ENCODE measurements at places on chromosomes 7 and 10.
A peak's percentile ranks its signal among the peaks of the same experiment; 100 is the strongest.

DNA sequence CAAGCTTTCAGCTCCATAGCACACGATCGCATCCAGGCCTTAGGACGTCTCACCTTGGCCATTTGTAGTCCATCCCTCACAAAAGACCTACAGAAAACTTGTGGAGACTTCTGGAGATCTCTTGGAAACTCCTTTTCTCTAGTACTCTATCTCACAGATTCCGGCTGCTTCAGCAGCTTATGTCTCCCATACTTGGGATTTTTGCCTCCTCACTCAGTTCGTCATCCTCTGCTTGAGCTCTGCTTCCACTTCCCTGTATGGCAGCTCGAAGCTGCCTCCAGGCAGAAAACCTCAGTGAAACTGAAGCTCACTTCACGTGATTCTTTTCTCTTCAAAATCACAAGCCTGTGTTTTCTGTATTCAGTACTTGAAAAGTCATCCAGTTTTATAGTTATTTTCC lies 178.7 kb upstream of the GDF10 start:
- no peak for DNase-seq

DNA sequence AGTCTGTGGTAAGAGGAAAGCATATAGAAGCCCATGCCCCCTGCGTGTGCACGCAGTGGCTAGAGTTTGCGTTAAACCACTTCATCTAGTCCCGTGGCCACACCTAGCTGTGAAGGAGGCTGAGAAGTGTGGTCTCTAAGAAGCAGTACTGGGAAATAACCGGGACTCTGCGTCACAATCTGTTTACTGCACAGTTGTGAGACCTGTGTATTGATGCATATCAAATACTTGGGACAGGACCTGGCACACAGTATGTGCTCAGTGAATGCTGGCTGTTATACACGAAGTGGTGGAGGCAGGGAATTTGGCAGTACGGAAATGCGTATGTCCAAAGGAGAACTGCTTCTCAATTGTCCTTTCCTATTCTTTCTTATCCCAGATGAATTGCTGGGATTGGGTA lies 149.5 kb downstream of the ARHGAP21 start:
- no peak for DNase-seq

DNA sequence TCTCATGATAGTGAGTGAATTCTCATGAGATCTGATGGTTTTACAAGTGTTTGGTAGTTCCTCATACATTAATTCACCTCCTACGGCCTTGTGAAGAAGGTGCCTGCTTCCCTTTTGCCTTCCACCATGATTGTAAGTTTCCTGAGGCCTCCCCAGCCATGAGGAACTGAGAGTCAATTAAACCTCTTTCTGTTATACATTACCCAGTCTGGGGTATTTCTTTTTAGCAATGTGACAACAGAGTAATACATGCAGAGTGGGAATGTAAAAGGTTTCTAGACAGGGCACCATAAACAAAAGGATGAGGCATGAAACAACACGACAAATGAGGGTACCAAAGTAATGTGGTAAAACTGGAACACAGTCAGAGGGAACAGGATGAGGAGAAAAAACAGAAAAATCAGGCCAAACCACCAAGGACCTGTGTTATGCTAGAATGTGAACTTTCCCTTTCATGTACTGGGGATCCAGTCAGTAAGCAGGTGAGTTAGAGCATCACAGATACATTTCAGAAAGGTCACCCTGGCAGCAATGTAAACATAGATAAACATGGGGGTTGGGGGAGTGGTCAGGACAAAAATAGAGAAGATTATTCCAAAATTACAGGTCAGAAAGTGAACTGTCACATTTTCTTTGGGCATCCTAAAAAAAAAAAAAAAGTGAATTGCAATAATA lies 31.9 kb downstream of the ANKRD26 start:
- no peak for DNase-seq

GRCh38 chr7:151726652-151727578 lies 150.0 kb downstream of the PRKAG2 start:
- no peak for DNase-seq

GRCh38 chr7:111513566-111513965 lies 48.7 kb downstream of the IMMP2L start:
- no peak for DNase-seq

DNA sequence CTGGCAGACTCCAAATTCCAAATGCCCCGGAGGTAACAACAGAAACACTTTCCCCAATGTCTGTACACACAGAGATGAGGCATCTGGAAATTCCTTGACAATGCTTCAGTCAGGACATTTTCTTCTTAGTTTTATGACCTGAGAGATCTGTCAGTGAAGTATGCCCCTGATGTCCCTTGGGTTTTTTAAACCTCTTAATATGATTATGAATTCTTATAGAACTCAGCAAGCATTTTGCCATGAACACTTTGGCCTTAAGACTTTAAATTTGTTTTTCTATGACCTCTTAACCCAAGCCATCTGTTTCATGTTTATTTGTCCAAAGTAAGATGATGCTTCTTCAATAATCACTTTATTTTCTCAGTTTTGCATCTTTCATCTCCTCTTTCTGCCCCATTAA lies 1206.2 kb downstream of the GATA3 start:
- no peak for DNase-seq

GRCh38 chr10:86182150-86182549 lies 184.4 kb downstream of the GRID1 start:
- no peak for DNase-seq

DNA sequence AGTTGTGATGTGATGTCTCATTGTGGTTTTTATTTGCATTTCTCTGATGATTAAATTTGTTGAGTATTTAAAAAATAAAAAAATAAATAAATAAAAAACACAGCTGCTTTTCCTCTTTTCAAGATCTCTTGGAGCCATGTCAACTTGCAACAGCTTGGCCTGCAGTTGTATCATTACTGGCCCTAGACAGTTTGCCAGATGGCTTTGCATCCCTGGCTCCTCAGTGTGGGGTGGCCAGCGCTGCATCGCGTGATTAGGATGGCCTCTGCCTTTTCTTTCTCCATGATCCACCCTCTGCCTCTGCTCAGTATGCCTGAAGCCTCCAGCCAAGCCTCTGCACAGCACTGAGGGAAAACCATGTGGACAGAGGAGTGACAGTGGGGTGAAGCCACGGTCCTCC lies 96.8 kb downstream of the PPP1R3C start:
- DNase-seq: peak; percentile 51

DNA sequence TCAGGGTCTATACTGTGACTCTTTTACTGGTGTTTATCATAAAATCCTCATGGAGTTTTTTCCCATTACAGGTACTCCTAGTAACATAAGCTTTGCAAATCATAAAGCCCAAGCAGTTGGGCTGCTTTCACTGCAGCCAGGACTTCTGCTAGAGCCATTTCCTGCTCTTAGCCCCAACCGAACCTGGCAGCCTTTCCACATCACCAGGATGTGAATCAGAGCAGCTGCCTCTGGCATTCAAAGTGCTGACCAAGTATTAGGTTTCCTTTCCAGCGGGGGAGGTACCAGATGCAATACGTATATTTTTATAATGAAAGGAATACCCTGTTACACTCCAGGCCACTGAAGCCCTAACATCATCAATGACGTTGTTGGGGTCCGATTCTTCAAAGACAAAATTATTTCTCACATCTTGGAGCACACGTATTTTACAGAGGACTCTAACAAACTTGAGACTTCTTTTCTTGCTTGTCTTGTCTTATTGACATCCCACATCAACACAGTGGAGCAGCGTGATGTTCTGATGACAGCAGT lies 3.6 kb upstream of the HTR5A start:
- DNase-seq: no peak

DNA sequence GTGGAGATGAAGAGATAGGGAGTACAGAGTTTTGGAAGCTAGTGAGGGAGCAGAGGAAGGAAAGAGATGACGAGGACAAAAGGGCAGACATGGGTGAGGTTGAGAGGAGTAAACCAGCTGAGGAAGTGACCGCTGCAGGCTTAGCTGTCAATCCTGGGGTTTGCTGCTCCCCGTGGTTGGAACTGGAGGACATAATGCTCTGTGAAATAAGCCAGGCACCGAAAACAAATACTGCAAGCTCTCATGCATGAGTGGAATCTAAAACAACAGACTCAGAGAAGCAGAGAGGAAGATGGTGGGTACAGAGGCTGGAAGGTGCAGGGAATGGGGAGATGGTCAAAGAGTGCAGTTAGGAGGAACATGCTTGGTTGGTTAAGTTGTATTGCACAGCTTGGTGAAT lies 482.2 kb upstream of the C7orf33 start:
- no peak for DNase-seq

DNA sequence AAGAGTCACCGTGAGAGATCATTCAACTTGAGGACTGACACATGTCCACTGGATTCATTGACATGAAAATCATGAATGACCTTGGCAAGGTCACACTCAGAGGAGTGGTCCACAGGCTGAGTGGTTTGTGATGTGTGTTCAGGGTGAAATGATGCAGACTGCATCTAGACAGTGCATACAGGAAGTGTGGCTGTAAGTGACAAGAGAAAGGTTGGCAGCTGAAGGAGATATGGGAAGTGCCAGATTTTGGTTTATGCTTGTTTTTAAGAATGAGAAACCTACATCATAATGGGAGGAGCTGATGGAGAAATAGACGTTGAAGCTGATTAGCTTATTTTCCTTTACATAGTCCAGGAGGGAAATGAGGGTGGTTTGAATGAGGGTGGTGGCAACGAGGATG lies 64.8 kb upstream of the VIPR2 start:
- no peak for DNase-seq

- peak; percentile 38 for DNase-seq
Observed at GRCh38 chr7:16652888-16653287, 6.9 kb downstream of the BZW2 start.

- DNase-seq: no peak
Observed at GRCh38 chr7:86933295-86933845, 126.1 kb downstream of the ELAPOR2 start.

GRCh38 chr7:20831956-20832355 lies 45.3 kb upstream of the SP8 start:
- no peak for DNase-seq

DNA sequence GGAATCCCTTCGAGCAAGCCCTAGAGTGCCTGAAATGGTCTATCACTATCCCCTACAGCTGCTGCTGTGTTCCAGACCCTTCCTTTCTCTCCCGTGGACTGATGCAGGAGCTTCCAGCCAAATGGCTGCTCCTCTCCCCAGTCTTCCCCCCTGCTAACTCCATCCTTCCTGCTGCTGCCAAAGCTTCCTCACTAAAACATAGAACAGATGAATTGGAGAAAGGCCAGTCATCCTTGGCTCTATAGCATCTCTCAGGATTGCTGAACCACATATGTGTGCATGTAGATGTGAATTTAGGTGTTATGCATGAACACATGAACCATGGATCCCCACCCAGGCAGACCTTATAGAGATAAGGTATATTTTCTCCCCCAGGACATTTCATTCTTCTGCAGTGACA lies 60.7 kb downstream of the GPR26 start:
- DNase-seq: no peak

DNA sequence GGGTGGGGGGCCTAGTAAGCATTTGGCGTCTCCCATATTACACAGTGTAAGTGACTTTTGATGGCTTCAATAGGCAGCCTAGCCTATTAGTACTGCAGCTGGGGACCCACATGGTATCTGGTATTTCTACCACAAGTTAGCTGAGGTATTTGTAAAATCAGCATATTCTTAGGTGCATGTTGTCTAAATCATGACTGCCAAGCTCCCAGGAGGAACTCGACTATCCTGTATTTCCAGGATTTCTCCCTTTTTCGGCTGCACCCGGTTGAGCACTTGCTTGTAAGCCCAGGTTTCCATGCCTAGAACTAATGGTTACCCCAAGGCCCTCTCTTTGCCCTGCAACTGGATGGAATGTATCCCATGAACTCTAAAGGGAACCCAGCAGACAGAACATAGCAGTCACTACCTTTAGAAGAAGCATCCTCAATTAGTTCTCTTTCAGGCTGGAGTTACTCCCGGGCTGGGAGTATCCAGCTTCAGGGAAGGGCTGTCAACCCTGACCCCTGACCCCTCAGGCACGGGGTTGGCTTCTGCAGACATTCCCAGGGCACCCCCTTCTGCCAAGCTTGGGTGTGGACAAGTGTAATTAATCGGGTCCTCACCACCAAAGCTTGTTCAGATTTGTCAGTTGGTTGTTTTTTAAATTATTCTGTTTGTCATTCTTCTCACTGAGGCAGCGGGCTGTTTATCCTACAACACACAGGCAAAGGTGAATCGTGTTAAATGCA lies 90.3 kb upstream of the PARD3 start:
- DNase-seq: no peak

- DNase-seq: no peak
Observed at GRCh38 chr10:42830237-42830636, 47.6 kb downstream of the BMS1 start.

GRCh38 chr7:55026867-55027490 lies 8.2 kb downstream of the EGFR start:
- DNase-seq: no peak

DNA sequence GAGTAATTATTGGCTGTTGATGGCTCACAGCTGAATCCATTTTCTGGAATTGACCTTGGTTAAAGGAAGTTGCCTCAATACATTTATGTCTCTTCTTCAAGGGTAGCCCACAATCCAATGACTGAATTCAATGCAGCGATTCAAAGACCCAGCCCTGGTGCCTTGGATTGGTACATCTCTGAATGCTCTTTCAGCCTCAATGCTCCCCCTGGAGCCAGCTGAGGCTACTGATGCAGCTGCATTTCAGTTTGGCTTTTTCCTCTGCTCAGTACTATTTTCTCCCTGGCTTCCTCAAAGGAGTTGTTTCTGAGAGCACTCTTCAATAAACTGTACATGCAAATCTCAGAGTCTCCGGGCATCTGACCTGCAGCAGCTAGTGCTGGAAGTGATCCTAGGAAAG lies 633 bp upstream of the EBLN1 start:
- no peak for DNase-seq

GRCh38 chr7:24836084-24836483 lies 78.8 kb upstream of the GSDME start:
- DNase-seq: no peak

GRCh38 chr7:158175779-158176178 lies 411.8 kb downstream of the PTPRN2 start:
- DNase-seq: no peak

DNA sequence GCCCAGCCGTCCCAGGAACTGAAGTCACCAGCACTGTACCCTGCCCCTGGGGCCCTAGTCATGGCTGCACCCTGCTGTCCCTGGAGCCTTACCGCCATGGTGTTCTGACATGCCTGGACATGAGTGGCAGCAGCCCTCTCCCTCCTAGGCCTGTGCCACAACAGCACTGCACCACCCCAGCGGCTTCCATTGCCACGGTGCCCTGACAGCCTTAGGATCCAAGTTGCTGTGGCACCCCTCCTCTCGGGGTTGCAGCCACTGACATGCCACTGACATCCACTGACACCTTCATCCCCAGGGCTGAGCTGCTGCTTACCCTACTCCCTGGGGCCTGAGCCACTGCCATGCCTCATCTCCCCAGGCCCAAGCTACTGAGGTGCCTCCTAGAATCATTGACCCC lies 39.6 kb upstream of the SHH start:
- no peak for DNase-seq

GRCh38 chr7:87926581-87927461 lies 7.2 kb upstream of the ADAM22 start:
- DNase-seq: no peak

DNA sequence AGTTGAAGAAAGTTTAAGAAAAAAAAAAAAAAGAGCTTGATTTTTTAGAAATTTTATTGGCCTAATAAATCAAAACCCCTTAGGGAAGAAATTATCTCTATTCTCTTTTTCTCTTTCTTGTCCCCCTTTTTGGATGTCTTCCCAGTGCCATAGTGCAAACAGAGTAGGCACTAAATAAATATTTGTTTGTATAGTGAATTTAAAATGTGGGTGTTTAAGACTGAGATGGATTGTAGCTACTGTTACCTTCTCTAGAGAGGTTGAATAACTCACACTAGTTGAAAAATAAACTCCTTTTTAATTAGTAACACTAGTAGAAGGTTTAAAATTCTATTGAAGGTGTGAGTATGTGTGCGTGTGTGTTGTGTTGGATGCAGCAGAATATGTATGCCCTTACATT lies 783.8 kb downstream of the NXPH1 start:
- no peak for DNase-seq

Data from mucosa of gallbladder (tissue), 1 donor.